NCI-H187 treated with DMSO at 0.1 percent for 48 hours (cell line): ENCODE measurements at places on chromosomes 3 and 15.
A peak's percentile ranks its signal among the peaks of the same experiment; 100 is the strongest.

DNA sequence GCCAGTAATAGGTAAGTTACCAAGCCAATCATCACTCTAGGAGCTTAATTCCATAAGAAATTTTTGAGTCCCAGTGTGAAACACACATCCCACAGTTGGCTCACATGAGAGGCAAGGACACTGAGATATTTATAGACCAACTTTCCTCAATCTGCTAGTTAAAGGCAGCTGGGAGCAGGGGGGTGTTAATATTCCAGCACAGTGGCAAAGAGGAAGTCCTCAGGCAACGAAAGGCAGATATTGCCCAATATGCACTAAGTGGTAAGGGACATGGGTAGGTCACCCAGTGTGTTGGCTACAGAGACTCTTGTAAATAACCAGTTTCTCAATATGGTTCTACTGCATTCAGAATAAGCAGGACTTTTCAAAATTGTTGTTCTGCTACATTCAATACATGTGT is 61.0 kb downstream of the TOP2B start:
- DNase-seq: no peak

DNA sequence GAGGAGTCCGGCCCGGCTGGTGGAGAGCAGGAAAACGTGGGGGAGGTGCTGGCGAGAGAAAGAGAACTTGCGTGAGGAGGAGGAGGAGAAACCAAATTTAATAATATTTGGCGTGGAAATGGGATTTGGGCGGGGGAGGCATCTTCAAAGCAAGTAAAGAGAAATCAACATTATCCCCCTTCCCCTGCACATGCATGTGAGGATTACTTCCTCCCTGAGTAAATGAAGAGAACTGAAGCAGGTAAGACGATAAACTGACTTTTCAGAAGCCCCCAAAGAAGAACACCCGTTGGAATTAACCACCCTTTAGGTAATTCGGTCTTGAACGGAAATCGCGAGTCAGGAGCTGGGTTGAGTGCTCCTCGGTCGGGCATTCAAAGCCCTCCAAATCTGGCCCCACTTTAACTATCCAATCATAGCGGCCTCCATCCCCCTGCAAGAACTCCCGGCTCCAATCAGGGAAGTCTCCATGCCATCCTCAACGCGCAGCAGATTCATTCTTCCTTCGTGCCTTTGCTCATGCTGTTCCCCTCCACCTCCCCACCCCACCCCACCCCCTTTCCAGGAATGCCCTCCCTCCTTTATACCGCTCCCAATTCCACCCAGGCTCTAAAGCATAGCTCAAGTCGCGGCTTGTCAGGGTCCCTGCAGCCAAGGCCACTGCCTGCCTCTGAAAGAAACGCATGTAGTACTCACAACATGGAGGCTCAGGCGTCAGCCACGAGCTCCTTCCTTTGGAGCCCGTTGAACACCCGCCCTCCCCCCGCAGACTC is 545 bp upstream of the RFX7 start:
- peak; percentile 14 for DNase-seq

GRCh38 chr15:91476861-91477260 is 376.6 kb upstream of the SLCO3A1 start:
- no peak for DNase-seq

GRCh38 chr15:67863442-67863987 is 23.7 kb upstream of the RNU6-1 start:
- no peak for DNase-seq

DNA sequence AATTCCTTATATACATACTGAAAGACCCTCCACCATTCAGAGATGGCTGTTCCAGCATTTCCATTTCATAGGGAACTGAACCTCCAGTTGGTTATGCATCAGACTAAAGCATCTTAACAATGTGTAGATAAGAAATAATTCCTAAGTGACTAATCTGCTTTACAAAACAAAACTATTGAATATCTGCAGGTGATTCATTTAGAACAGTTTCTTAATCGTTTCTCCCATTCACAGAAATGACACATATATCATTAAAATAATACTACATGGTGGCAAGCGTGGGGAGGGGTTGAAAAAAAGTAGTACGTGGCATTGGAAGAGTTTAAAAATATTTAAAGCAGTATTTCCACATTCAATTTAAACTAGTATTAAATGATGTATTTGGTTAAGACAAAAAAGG is 19.5 kb downstream of the COPS2 start:
- no peak for DNase-seq

- no peak for DNase-seq
These were observed 47.1 kb upstream of the MECOM start for GRCh38 chr3:169710619-169711018.

GRCh38 chr3:15858547-15859506 is 61.0 kb upstream of the ANKRD28 start:
- no peak for DNase-seq

GRCh38 chr15:36897834-36898233 is 202.5 kb downstream of the MEIS2 start:
- DNase-seq: no peak
